ENCODE measurements at places on chromosomes 12 and 14.

- no peak for DNase-seq
Measured at GRCh38 chr14:63249092-63249491, 44.8 kb downstream of the RHOJ start.

DNA sequence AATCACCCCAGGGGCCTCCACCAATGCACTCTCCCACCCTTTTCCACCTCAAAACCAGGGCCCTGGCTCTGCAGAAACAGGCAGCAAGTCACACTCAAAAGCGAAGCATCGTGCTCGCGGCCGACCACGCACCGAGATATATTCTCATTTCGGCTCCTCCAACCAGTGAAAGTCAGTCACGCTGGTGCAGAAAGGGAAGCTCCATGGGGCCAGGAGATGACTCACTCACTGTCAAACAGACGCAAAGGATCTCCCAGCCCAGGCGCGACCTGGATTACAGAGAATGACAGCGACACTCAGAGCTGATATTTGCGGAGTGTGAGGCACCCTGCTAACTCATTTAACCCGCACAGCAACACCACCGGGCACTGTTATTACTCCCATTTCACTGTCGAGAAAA lies 173.6 kb downstream of the CALM1 start:
- DNase-seq, result no peak

DNA sequence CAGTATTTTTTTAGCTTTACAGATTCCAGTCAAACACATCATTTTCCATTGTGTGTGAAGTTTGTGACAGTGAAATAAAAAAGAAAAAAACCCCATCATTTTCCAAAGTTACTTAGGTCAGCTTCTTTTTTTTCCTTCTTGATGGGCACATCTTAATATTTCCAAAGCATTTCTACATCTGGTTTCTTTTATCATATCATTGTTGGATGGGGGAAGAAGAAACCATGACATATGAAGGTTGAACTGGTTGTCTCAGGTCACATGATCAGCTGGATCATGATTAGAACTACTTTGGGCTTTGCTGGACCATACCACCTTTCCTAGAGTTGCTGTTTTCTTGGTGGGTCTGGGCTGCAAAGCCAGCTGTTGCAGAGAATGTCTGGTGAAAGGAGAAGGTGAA lies 59.8 kb downstream of the FOS start:
- DNase-seq, result no peak

- no peak for DNase-seq
Measured at GRCh38 chr12:1842905-1843640, 22.7 kb downstream of the LRTM2 start.

GRCh38 chr14:50772412-50772811 lies 58.5 kb downstream of the NIN start:
- no peak for DNase-seq

DNA sequence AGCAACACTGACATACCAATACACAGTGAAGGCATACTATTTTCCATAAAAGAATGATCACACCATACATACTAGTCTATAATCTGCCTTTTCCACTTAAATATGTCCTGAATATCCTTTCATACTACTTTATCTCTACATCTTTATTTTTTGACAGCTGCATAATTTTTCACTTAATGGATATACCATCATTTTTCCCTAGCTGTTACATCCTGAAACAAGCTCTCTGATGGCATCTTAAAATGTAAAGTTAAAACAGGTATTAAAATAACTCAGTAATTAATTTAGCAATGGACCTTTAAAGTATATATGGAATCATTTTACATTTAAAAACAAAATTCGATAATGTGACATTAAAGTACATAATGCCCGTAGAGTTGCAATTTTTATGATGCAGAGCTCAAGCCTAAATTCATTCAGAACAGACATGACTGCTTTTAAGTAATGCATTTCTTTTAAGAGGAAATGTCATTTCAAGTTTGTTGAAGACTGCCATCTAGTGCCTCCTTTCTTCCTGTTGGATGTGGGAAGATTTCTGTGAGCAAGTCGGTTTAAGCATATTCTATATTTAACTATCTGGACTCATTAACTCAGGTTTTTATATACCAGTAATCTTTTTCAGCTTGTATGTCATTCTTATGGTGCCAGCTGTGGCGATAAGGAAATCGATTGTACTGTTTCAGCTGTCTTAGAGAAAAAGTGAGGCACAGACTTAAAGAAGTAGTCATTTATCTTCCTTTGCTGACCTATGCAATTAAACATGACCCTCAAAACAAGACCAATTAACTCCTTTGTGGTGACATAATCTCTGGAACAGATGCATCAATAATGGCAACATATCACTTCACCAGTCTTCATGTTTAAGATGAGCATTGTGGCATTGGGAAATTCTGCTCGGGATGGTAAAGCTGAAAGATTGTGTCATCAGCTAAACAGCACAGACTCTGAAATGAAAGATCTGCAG lies 20.3 kb downstream of the PRICKLE1 start:
- DNase-seq, result no peak

GRCh38 chr12:112586148-112586783 lies 167.5 kb downstream of the PTPN11 start:
- DNase-seq, result no peak

- peak; percentile 17 for DNase-seq
Measured at GRCh38 chr12:131832321-131833231, 4.4 kb downstream of the MMP17 start.

- DNase-seq, result no peak
Measured at GRCh38 chr12:77256956-77257355, 191.6 kb upstream of the E2F7 start.

GRCh38 chr12:401235-402028 lies at the start of gene CCDC77:
Gene CCDC77 (plus strand): TSS chr12:401644. CDS start chr12:409384, 7,740 bp downstream.
- no peak for DNase-seq

DNA sequence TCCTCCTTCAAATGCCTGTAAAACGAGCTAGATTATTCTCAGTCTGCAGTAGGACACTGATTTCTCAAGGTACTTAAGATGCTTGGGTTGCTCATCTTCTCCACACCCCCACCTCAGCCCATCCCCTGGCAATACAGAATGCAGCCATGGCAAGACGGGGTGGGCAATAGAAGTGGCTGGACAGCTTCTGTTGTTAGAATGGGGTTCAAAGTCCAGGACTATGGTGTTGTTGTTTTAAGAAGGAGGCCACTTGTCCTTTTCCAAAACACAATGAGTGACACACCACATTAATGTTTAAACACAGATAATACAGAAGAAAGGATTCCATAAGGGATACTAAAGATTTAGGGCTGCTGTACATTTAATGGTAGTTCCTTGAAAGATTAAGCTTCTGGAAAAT lies 188.9 kb upstream of the BCL2L14 start:
- no peak for DNase-seq

GRCh38 chr14:54929556-54929955 lies 26.9 kb upstream of the GCH1 start:
- DNase-seq, result no peak

GRCh38 chr12:85720308-85721033 lies 115.7 kb downstream of the RASSF9 start:
- no peak for DNase-seq

- DNase-seq, result no peak
Measured at GRCh38 chr12:40010899-40011774, 94.7 kb downstream of the SLC2A13 start.

DNA sequence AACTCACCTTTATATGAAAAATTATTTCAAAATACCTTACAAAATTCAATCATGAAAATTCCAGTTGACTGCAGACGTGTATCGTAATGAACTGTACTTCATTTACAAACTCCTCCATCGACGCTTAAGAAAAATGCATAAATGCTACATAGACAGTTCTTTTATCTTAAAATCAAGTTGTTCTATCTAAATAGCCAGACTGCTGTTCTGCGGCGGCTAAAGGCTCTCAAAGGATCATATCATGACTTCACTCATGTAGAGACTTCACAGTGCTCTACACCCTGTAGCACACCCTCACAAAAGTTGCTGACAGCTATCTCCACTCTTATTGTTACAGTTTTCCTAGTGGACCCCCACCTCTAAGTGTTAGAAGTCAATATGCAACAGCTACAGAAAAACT lies 5.2 kb downstream of the KRAS start:
- DNase-seq, result no peak

Measured in NCI-H510A (cell line).